Suppressor macrophage treated with lipopolysaccharide for 4 hours (primary cell): ENCODE measurements at places on chromosomes 7 and 10.

- no peak for DNase-seq
Observed at GRCh38 chr7:39238234-39238869, 260.6 kb downstream of the POU6F2 start.

- DNase-seq, result no peak
Observed at GRCh38 chr10:73625004-73625883, 16.0 kb downstream of the MYOZ1 start.

DNA sequence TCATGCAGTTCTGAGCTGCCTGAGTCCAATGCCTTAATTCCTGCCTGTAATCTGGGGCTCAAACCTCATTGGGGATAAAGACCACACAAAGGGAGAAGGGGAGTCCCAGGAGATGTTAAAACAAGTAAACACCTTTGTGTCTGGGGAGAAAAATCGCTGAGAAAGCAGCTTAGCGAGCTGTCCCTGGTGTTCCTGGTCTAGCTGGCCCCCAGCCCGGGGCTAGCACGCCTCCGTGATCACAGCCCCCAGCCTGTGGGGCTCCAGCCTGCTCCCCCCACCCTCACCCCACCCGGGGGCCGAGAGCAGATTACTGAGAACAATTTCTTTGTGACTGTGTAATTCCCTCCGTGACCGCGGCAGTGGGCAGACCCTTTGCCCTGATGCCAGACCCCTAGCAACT lies 24.8 kb downstream of the DPCD start:
- no peak for DNase-seq

DNA sequence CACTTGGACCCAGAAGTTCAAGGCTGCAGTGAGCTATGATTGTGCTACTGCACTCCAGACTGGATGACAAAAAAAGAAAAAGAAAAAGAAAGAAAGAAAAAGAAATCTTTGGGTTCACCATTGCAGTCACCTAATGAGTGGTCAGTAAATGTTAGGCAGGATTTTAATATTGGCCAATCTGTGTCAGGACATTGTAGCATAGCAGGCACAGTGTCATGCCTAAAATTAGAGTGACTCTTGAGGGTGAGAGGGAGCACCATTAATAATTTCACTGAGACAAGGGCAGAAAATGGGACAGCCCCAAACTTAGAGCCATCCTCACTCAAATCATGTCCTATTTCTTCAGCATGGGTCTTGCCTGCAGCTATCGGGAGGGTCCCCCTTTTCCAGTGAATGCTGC lies 221.6 kb upstream of the NRP1 start:
- DNase-seq, result no peak

- DNase-seq, result no peak
Observed at GRCh38 chr7:119964788-119965542, 308.0 kb upstream of the KCND2 start.

- DNase-seq, result no peak
Observed at GRCh38 chr7:15433151-15433550, 128.7 kb downstream of the AGMO start.

- no peak for DNase-seq
Observed at GRCh38 chr10:97635577-97635976, 2.3 kb upstream of the MORN4 start.

DNA sequence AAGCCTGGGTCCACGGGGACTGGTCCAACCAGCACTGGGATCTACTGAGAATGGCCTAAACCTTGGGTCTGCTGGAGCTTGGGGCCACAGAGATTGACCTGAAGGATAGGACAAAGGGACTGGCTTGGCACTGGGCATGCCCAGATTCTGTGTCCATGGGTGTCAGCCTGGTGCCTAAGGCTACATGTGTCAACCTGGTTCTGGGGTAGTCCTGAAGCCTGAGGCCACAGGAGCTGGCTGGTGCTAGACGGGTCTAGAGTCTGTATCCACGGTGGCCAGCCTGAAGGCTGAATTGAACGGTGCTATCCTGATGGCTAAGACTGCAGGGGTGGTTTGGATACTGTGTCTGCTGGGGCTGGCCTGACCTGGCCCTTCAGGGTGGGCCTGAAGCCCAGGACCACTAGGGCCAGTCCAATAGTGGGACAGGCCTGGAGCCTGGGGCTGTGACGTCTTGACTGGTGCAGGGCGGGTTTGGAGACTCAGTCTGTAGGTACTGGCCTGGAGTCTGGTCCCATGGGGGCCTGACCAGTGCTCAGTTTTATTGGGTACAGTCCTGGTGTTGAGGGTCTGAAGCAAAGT lies 152.4 kb upstream of the HPS1 start:
- DNase-seq, result no peak

DNA sequence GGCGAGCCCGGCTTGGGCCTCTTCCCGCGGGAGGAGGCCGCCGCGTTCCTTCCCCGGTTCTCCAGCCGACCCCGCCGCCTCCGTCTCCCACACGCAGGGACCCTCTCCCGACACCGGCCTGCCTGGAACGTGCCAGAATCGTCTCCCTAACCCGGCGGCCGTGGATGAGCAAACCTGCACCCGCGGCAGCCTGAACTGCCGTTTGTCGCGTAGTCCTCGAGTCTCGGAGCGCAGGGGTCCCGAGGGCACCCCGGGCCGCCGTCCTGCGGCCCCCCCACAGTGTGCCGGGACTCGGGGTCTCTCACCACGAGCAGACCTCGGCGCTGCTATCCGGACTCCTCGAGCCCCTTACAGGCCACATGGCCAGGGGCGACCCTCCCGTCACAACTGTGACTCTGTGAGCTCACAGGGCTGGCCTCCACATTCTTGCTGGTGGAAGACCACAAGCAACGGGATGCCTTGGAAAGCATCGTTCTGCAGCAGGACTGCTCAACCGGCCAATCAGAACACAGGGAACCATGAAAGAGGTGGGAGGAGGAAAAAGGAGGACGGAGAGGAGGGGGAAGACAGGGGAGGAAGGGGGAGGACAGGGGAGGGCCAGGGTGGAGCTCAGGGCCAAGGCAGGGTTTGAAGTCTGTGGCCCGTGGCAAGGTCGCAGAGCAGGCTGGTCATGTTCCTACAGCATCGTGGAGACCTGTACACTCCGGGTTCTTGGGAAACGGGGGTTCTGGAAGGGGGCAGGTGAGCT lies 276.9 kb downstream of the DNAJB6 start:
- DNase-seq, result no peak

GRCh38 chr10:47018026-47018735 lies 107.0 kb downstream of the PTPN20 start:
- DNase-seq, result peak; percentile 41

GRCh38 chr7:104962781-104963180 lies 51.2 kb upstream of the KMT2E start:
- DNase-seq, result no peak

DNA sequence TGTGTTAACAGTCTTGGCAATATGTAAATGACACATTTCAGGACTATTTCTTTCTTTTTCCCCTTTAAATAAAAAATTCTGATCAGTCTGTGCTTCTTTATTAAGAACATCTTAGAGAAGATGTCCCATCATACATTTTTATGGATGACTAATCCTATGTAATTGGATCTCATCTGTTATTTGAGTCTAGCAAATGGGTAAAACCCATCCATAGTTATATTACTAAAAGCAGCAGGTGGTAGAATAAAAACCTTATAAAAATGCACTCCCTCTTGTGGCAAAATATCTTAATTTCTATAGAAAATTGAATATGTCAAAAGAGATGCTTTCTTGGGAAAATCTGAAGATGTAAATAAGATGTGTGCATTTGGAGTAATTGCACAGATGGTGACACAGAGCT lies 35.3 kb downstream of the TRRAP start:
- DNase-seq, result no peak

- no peak for DNase-seq
Observed at GRCh38 chr7:36788825-36789470, 64.7 kb upstream of the AOAH start.

DNA sequence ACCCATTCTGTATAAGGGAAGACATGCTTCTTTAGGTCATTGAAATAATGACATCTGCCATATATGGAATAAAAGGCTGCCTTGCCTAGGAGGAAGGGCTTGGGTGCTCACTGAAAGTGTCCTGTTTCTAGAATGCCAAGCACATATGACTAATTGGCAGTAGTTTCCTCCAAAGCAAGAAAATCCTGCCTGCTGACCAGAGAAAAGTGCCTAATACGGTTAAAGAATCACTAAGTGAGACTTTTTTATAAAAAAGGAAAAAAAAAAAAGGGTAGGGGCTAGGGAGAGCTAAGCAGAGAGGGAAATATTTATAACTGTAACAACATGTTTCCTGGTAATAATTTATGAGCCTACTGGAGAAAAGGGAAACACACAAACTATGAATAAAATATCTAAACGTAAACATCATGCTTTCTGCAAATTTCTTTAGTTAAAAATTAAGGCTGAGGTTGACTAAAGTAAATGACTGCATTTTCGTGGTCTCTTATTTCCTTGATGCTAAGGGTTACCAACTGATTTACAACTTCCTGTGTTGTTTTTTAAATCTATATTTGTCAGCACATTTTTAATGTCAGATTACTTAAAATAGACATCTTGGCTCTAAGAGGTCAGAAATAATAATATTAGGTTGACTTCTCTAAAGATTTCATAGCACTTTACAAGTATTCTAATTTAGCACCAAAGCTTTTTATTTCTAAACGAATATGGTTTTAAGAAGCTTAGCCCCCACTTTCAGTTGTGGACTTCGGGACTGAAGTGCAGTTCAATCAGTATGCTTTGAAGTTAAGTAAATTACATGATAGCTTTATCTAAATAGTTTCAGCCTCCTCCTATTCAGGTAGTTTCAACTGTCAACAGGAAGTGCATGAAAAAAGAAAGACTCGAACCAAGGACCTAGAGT lies 89.6 kb downstream of the CABCOCO1 start:
- DNase-seq, result peak; percentile 65

DNA sequence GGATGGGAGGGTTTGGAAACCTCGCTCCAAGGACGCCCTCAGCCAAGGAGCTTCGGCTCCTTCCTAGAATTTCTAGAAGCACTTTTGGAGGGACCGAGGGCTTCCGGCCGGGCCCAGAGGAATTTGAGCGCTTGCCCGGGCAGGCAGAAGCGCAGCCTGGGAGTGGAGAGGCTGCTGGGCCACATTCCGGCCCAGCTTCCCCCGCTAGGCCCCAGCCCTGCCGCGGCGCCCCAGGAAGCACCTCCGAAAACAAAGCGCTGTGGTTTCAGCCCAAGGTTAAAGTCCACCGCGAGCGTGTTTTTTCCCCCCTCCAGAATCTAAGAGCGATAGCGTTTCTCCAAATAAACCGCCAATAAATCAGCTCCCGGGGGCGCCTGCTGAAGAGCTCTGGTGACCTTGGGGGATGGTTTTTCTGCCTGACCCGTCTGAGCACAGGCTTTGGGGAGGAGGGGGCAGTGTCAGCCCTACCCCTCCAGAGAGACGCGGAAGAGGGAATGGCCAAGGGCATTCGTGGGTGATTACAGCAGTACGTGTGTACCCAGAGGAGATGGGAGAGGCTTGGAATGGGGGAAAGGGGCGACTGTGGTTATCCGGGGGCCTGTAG lies 5.7 kb upstream of the TNRC18 start:
- DNase-seq, result peak; percentile 28

DNA sequence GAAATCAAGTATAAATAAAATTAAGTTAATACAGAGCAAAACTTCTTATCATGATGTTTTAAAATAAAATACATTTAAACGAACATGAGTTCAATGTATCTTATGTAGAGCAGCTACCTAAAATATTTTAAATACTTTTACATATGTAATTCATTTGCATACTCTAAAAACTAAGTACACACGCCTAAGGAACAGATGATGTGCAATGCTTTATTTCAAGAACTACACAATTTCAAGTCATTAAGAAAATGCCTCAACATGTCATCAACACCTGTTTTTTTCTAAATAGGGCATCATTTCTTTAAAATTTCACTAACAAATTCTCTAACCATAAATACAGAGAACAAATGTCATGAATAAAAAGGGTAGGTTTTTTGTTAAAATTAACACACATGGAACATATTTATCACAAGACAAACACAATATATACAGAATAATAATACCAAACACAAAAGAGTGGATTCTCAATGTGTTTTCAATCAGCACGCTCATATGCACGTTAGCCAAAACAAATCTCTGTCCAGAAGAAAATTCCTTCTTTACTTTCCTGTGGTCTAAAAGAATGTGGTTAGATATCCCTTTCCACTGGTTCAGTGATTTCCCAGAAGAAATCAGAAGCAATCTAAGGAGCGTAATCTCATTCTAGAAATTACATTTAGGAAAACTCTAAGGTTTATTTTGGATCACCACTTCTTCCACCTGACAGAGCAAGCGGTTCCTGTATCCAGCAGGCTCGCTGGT lies 73.0 kb upstream of the PFKP start:
- DNase-seq, result no peak

GRCh38 chr7:121503039-121503438 lies 106.9 kb upstream of the FAM3C start:
- no peak for DNase-seq

- DNase-seq, result no peak
Observed at GRCh38 chr10:101087965-101088364, 26.2 kb downstream of the KAZALD1 start.

GRCh38 chr7:16080131-16080530 lies 341.2 kb downstream of the CRPPA start:
- DNase-seq, result no peak

DNA sequence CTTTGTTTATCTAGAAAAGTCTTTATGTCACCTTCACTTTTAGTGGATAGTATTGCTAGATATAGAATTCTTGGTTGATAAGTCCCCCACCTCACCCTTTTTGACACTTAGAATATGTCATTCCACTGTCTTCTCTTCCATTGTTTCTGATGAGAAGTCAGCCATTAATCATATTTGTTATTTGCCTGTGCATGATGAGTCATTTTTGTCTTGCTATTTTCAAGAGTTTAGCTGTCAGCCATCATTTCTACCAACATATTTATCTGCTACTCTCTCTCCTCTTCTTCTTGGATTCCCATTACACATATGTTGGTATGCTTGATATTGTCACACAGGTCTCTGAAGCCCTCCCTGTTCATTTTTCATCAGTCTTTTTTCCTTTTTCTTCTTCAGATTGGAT lies 160.8 kb upstream of the TCF7L2 start:
- no peak for DNase-seq

GRCh38 chr10:124162136-124162535 lies 68.7 kb upstream of the CHST15 start:
- no peak for DNase-seq

DNA sequence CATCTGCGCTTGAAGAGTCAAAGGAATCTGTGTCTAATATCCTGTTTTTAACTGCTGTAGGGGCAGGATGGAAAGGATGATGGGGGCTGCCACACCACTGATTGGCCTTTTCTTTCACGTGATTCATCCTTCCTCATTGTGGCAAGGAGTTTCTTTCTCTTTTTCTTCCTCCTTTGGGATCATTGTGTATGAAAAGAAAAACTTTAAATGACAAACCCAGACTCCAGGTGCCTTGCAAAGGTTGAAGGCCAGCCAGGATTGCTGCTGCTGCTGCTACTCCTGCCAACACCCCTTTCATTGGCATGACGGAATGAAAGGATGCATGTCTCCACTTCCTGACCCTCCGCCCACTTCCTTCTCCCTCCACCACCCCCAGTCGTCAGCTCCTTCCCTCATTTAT lies 6.5 kb upstream of the OIT3 start:
- peak; percentile 48 for DNase-seq

DNA sequence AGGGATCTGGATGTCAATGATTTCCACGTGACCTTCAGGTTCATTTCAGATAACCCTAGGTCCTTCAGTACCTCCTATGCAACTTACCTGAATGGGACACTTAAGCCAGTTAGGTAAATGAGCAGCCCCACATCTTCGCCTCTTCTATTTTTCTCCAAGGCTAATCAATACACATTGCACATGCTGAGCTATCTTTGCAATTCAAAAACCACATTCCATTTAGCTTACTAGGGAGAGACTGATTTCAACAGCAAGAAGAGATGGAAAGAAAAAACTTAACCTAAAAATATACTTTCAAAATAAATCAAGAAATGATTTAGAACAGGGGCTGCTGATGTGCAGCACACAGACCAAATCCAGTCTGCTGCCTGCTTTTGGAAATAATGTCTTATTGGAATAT lies 81.8 kb upstream of the CDCA7L start:
- no peak for DNase-seq
